ENCODE measurements at places on chromosomes 16 and 17.

DNA sequence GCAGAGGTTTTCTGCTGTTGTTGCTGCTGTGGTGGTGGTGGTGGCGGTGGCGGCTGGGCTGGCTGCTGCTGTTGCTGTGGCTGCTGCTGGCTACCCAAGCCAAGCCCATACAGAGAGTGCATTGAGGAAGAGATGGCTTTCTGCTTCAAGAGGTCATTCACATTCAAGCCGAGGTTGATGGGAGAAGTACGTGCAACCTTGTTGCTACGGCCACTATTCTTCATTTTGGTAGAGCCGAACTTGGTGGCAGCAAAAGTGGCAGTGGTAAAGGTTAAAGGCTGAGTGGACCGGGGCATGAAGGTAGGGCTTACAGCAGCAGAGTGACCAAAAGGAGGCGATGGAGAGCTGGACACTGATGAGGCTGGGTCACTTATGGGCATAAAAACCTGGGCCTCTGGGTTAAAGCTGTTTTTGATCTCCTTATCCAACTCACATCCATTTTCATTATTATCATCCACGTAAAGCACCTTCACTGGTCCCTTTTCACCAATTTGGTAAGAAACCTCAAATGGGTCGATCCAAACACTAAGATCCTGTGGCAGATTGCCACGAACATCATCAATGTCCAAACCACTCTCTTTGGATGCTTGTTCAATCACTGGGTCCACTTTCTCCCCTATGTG lies 2.8 kb downstream of the TOB1 start:
- DNase-seq, result peak; percentile 72

DNA sequence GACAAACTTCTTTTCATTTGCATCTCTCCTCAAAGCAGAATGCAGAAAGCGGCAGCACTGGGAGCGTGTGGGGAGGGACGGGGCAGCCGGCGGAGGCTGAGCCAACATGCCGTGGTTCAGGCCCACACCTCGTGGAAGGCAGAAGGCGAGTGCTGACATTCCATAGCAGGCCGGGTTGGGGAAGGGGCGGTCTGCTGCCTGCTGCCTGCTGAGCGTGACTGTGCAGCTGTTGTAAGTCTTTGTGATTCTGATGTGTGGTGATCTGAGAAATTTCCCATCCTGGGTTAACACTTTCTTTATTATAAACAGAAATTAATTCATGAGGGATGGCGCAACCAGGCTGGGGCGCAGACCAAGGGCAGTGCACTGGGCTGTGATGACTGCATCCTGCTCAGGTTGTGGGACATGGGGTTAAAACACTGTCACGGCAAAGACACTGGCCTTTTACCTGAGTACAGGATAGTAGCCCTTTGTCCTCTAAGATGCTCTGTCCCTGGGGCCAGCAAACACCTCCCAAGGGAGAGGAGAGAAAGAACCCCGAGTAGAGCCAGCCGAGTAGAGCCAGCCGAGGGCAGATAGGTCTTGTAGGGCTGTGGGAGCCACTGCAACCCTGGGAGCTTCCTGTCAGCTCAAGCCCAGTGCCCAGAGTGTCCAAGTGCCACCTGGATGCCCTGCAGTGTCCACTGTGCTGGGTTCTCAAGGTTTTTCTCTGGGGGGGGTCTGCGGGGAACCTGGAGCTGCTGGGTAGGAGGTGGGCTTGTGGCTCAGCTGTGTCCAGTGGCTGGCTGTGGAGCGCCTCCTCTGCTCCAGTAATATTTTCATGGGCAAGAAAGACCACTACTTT lies 8.8 kb upstream of the DNASE1 start:
- DNase-seq, result no peak

DNA sequence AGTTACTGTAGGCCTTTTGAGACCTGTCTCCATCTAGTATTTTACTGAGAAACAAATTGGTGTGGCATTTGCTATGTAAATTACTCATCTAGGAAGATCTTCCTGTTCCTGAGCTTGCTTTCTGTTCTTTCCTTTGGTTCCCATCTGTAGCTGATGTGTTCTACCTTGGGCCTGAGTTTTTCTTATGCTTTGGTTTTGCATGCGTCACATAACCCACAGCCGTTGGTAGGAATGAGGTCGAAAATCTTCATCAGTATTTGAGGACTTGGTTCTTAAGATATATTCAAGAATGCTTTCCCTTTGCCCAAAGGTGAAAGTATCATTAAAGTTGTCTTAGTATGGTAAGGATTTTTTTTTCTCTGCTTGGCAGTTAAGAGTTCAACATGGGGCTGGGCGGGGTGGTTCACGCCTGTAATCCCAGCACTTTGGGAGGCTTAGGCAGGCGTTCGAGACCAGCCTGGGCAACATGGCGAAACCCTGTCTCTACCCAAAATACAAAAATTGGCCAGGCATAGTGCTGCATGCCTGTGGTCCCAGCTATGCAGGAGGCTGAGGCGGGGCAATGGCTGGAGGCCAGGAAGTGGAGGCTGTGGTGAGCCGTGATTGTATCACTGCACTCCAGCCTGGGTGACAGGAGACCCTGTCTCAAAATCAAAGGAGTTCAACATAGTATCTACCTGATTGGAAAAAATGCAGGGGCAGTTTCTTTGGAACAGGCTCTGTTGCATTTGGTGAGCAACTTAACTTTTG lies 28.8 kb downstream of the IST1 start:
- no peak for DNase-seq

- DNase-seq, result no peak
Measured at GRCh38 chr16:85782451-85782850, 16.9 kb downstream of the EMC8 start.

- no peak for DNase-seq
Measured at GRCh38 chr17:15154618-15155017, 110.5 kb downstream of the PMP22 start.

GRCh38 chr17:14499976-14500375 lies 199.1 kb downstream of the HS3ST3B1 start:
- no peak for DNase-seq

GRCh38 chr17:17993366-17993765 lies 20.7 kb downstream of the DRC3 start:
- no peak for DNase-seq

GRCh38 chr16:7517496-7517895 lies 184.9 kb downstream of the RBFOX1 start:
- DNase-seq, result no peak

GRCh38 chr16:17524656-17525055 lies 53.9 kb upstream of the XYLT1 start:
- no peak for DNase-seq

GRCh38 chr17:80859002-80859941 lies 132.4 kb upstream of the CHMP6 start:
- peak; percentile 81 for DNase-seq

GRCh38 chr17:15169676-15170075 lies 95.5 kb downstream of the PMP22 start:
- DNase-seq, result no peak

GRCh38 chr17:78014646-78015045 lies 56.1 kb downstream of the TNRC6C start:
- DNase-seq, result no peak

DNA sequence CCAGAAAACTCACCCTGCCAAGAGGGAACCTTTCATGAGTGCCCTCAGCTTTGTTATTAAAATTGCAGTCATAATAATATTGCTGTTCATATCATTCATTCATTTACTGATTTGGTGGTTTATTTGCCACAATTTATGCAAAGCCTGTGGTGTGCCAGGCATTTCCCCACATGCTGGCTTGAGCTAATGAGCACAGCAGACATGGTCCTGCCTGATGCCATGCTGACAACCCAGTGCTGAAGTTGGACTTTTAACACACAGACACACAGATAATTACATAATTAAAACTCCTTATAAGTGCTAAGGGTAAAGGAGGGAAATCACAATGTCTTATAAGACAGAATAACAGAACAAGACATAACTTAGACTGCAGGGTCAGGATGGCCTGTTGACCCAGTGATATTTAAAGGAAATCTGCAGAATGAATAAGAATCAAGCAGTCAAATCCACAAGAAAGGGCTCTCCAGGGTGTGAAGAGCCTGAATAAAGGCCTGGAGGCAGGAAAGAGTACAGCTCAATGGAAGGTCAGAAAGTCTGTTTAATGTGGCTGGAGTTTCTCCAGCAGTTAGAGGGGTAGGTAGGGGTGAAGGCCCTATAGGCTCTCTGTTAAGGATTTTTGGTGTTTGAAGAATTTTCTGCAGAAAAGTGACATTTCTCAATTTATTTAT lies 196.9 kb upstream of the CDH11 start:
- DNase-seq, result no peak

- no peak for DNase-seq
Measured at GRCh38 chr16:68636818-68637217, 8.3 kb upstream of the CDH3 start.

DNA sequence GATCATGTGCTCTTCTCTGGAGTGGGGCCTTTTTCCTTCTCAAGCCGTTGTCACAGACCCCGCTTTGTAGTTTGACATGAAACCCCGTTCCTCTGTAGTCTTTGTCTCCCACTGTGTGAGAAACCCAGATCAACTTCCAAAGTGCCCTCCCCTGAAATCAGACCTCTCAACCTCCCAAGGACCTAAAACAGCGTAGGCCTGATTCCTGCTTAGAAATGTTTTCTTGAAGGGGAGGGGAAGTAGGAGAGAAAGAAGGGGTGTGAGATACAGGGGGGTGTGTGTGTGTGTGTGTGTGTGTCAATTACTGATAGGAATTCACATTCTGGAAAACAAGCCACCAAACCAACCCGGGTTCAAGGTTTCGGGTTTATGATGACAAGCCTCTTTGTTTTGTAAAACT lies 1.4 kb downstream of the UBE2O start:
- DNase-seq, result no peak

- no peak for DNase-seq
Measured at GRCh38 chr16:17470182-17470907, 415 bp downstream of the XYLT1 start.

- no peak for DNase-seq
Measured at GRCh38 chr17:74305865-74306654, 20.0 kb upstream of the KIF19 start.

DNA sequence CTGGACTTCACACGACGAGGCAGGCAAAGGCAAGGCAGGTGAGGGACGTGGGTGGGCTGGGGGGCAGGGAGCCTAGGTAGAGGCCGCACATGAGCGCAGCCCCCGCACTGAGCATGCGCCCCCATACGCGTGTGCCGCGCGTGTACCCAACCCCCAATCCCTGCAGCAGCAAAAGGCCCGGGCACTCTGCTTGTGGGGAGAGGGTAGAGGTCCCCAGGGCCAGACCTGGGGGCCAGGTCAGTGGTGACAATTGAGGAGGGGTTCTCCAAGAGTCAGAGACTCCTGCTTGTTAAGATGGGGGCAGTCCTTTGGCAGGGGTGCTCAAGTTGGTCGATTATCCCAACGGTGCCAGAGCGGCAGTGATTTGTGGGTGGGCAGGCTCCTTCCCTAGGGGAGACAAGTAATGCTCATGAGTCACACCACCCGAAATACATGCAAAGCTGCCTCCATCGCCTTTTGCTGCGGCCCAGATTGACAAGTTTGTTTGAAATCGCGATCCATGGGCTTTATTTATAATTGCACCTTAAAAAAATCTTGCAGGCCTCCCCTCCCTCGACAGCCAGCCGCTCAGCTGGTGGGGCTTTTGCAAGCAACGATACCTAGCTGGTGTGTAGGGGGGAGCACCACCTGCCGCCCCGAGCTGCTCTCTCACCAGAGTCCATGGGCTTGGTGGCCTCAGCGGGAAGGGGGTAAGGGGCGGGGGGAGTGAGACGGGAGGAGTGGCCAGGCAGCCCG lies 1.1 kb upstream of the GIT1 start:
- DNase-seq, result no peak

DNA sequence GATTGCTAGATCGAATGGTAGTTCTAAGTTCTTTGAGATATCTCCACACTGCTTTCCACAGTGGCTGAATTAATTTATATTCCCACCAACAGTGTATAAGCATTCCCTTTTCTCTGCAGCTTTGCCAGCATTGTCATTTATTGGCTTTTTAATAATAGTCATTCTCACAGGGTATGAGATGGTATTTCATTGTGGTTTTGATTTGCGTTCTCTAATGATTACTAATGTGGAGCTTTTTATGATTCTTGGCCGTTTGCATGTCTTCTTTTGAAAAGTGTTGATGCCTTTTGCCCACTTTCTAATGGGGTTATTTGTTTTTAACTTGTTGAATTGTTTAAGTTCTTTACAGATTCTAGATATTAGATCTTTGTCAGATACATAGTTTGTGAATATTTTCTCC lies 36.5 kb upstream of the BCAS3 start:
- DNase-seq, result no peak
